Activated CD4-positive, alpha-beta T cell treated with anti-CD3 and anti-CD28 coated beads, Interleukin-2, Interleukin-4, amounts not matched to agents 100 ng/mL and 50 ng/mL, durations not matched to agents 16 hours and 8 hours (primary cell): ENCODE measurements at places on chromosomes 3 and 15.
A peak's percentile ranks its signal among the peaks of the same experiment; 100 is the strongest.

DNA sequence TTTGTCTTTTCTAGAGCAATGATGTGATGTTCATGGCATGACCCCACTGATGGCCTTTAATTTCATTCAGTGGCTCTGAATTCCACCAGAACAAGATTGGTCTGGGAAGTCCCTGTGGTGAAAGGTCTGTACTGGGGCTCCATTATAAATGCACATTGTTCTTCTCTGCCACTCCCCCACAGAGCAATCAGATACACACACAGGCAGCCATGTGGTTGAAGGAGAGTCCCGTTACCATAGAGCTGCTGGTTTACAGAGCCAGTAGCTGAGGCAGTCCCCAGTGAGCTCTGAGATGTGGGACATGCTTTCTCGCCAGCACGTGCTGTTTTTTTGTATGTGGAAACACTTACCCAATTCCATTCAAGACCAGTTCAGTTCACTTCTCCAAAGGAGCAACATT lies 172.7 kb upstream of the TRIM42 start:
- DNase-seq, result no peak

GRCh38 chr3:44893097-44893496 lies 18.7 kb downstream of the TGM4 start:
- no peak for DNase-seq

DNA sequence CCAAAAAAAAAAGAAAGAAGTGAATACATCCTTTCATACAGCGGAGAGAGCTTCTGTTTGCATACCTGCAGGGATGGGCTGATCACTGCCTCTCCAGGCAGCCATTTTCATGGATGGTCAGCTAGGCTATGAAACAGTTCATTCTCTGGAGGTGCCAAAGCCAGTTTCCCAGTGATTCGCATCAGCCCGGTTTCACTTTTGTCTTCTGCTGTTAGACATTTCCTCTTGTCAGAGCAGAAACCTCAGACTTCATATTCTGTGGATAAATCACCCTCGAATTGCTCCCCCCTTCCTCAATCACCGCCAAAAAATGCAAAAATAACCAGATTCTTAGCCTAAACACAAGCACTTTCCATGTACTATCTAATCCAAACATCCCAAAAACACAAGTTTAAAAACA lies 225.6 kb downstream of the ADAMTS9 start:
- DNase-seq, result no peak

DNA sequence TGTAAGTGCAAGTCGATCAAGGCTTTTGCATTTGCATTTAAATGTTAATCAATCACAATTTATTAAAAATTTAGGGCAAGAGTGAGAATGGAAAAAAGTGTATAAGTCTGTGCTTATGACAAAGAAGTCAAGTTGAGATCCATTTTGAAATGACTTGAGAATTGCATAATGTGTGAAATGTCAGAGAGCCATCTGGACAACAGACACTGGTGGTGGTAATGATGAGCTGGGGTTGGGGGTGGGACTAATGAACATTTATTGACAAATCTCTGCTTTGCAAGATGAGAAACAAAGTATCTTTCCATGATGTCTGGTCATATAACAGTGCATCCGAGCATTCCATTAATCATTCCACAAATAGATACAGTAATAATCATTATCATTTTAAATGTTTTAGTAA lies 89.4 kb upstream of the ZBTB20 start:
- DNase-seq, result no peak

GRCh38 chr3:122956693-122957455 lies 70.7 kb downstream of the SEMA5B start:
- no peak for DNase-seq

- no peak for DNase-seq
Measured at GRCh38 chr3:46955801-46956259, 20.7 kb downstream of the CCDC12 start.

GRCh38 chr3:156059950-156060501 lies 60.4 kb upstream of the KCNAB1 start:
- DNase-seq, result no peak

DNA sequence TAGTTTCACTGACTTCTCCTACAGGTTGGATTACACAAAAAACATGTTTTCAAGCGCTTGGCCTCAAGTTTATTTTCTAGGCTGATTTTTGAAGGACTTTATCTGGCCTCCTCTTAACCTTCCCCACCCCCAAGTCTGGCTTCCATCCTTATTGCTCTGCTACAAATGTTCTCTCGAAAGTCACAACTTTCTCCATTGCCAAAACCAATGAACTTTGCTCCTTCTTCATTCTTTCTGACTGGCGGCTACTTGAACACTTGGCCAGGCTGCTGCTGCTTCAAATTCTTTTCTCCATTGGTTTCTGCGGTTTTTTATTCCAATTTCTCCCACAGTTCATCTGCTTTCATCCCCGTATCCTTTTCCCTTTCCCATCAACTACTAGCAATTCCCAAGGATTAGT lies 106.6 kb downstream of the TOP2B start:
- no peak for DNase-seq

DNA sequence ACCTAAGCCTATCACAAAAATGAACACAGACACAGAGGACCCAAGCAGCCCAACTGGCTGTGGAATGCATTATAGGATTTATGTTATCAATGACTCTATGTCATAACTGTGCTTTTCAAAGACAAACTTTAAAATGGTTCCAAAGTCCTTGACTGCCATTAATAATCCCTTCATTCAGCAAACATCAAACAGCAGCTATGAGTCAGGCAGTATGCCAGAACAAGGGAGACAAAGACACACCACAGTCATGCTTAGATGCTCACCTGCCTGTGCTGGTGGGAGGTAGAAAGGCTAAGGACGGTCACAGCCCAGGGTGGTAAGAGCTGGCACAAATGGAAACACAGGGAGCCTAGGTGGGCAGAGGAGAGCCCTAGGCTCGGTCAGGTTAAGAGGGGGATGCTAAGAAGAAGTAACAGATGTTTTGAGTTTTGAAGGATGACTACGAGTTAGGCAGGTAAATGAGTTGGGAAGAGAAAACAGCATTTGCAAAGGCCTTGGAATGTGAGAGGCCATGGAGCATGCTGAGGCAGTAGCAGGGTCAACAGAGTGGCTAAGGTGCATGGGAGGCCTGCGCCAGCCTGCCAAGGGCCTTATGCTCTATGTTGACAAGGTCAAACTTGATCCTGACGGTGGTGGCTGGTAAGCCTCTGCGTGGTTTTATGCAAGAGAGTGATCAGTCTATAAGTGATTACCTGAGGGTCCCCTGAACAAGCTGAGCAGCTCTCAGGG lies 23.0 kb downstream of the NMNAT3 start:
- DNase-seq, result no peak

GRCh38 chr3:46129588-46130272 lies 78.4 kb downstream of the CCR1 start:
- peak; percentile 13 for DNase-seq

- no peak for DNase-seq
Measured at GRCh38 chr3:77354958-77355357, 315.1 kb downstream of the ROBO2 start.

DNA sequence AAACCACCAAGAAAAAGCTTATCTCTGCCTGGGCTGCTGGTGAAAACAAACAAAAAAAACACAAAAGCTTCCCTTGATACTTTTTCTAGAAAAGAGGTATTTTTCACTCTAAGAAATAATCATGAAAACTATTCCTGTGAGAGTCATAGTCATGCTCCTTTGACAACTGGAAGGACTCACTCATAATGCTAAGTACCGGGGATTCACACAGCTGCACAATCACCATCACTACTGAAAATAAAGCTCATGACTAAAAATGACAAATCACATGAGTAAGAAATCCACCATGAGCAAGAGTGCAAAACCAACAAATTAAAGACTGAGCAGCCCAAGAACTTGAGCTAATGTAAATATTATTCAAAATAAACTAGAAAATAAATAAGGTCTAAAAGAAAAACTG lies 10.6 kb upstream of the POU1F1 start:
- peak; percentile 28 for DNase-seq

DNA sequence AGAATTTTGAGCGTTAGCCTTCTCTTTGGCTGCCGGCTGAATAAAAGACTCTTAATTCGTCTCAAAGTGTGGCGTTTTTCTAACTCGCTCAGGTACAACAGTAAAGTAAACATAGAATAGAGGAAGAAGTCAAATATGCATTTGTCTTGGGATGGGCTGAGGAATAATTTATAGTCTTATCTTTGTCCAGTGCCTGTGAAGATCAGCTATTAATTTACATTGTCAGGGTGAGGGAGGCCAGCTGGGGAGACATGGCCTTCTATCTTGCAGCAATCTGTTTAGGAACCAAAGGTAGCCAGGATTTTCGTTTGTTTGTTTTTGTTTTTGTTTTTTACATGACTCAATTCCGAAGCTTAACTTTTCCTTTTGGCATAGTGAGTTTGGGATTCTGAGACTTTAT lies 100.2 kb downstream of the VPS8 start:
- DNase-seq, result no peak

DNA sequence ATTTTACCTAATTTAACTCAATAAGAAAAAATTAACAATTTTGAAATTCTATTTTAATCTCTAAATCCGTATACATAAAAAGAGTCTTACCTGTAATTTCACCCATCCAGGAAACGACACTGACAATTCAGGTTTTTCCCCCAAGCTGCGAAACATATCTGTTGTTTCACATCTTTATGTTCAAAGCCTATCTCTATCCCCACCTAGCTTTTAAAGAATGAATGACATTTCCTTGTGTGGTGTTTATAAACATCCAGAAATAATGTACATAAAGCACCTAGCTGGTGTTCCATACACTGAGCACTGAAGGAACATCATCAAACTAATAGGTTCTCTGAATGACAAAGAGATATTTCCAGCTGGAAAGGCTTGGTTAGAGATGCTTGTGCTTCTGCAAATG lies 867.8 kb downstream of the SQOR start:
- no peak for DNase-seq

- no peak for DNase-seq
Measured at GRCh38 chr15:68348081-68348480, 70.5 kb downstream of the FEM1B start.

GRCh38 chr15:28114721-28115622 lies 15.9 kb upstream of the OCA2 start:
- no peak for DNase-seq

- no peak for DNase-seq
Measured at GRCh38 chr3:66153481-66154443, 67.0 kb upstream of the SLC25A26 start.

DNA sequence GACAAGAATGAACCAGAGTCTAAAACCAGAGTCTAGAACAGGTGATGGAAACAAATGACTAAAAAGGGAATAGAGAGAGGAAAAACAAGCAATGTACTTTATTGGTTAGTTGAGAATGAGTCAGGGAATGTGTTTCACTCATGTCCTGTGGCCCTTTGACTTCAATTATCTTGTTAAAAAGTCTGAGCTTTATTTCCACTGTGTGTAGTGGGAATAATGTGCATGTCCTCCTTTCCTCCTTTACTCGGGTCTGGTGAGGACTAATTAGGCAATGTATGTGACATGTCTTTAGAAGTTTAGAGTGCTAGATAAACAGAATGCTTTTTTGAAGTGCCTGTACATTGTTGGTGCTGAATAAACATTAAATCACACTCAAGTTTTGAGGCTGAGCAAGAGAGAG lies 21.3 kb downstream of the LSAMP start:
- no peak for DNase-seq

GRCh38 chr3:196115678-196116083 lies 33.8 kb upstream of the TFRC start:
- no peak for DNase-seq

GRCh38 chr15:101537483-101538080 lies 48.1 kb upstream of the PCSK6 start:
- DNase-seq, result no peak

DNA sequence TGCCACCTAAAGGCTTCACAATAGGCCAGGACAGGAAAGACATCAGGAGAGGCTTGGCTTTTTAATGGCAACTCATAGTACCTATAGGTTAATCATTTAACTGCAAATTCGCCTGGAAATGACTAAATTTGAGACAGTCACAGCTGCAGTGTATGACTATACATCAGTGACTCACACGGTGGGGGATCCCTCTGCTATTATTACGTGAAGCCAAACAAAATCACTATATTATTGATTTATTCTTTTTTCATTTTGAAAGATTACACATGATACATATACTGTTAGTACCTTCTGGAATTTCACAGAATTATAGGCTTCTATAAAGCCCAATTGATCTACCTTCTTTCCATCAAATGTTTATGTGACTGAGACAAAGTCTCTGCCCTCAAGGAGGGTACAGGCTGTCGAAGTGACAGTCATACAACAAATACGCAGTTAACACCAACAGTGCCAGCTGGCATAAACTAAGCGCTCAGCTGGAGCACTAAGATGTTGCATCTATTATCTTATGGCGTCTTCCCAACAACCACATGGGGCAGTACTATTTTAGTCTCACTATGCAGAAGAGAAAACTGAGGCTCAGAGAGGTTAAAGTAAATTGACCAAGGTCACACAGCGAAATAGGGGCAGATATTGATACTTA lies 82.0 kb upstream of the LMOD3 start:
- peak; percentile 92 for DNase-seq

GRCh38 chr3:60144071-60144470 lies 1094.2 kb upstream of the CFAP20DC start:
- no peak for DNase-seq

DNA sequence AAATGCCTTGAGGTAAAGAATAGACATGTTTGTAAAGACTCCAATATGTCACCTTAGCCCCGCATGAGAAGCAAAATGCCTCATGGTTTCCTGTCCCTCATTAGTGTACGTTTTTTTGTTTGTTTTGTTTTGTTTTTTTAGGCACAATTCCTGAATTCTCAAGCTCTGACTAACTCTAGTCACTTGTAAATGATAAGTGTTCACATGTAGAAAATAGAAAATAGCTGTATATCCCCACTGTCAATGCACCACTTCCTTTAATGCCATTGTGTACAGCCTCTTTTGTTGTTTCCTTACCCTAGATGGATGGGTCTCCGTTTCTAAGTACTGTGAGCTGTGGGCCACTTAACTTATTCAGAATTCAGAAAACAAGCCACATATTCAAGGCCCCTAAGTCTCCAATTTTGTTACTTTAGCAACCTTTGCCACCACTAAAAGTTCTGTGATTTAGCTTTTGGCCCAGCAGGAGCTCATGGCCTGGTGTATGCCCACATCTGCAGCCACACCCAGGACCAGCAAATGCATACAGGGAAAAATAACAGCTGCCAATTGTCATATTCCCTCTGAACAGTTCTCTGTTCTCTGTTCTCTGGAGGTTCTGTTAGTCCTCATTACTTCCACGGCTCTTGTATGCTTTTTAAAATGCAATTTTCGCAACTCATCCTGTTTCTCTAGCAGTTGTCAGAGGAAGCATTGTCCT lies 655.5 kb downstream of the GBE1 start:
- DNase-seq, result no peak
